Retinal pigment epithelial cell (primary cell): ENCODE measurements at places on chromosomes 7 and 10.

DNA sequence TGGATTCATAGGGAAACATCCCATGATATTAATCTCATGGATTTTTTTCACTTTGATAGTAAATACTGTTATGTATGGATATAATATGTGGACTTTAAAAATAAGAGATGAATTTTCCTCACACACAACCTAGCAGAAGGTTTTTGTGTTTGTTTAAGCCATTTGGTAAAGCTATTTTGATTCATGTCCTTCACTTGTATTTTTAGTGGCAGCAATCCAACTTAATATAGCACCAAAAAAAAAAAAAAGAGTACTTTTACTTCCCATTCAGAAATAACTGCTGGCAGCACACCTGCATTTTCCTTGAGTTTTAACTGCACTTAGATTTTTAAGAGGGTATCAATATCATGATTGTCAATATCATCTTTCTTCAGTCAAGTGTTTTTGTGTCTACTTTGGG is 60.0 kb downstream of the MCMBP start:
- no peak for DNase-seq

GRCh38 chr10:2210088-2210487 is 472.8 kb upstream of the ADARB2 start:
- no peak for DNase-seq

DNA sequence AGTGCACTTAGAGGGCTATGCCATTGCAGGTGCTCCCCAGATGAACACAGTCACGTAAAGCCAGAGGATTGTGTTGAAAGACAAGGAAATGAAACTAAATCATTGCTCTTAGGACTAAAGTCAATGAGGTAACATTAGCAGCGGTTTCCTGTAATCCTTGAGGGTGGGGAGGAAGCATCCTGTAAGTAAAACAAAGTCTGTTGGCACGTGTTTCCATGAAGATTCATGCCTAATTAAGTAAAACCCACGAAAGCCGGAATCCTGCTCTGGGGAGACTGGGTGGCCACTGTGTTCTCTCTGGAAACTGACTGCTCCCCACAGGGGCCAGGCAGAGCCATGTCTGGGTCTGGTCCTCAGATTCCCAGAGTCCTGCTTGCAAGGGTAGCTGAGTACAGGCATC is 18.3 kb downstream of the STEAP1B start:
- DNase-seq, result peak; percentile 4

DNA sequence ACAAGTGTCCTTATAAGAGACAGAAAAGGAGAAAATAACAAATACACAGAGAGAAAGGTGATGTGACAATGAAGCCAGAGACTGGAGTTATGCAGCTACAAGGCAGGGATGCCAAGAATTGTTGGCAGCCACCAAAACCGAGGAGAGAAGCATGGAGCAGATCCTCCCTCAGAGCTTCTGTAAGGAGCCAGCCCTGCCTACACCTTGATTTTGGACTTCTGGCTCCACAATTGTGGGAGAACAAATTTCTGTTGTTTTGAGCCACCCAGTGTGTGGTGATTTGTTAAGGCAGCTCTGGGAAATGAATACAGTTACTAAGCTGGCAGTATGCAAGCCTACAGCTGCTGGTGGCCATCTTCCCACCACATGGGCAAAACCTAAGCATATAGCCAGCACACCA is 163.6 kb downstream of the GRM8 start:
- DNase-seq, result no peak

DNA sequence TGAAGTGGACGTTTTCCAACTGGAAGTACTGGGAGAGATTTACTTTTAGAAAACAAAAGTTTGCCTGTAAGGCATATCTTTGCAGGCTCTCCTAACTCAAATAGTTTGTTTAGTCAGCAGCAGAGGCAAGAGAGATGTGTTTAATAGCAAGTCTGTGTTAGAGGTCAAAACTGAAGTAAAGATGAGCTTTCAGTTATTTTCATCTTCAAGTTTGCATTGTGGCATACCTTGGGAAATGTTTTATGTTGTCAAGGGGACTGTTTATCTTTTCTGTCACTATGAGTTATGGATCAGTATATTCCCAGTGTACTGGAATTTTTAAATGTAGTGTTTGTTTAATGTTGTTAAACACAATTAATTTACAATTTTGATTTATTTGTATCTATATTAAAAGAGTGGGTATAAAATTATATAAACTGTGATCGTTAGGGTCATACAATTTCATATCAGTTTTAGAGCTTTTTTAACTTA is 169.7 kb upstream of the PPP1R3A start:
- no peak for DNase-seq

DNA sequence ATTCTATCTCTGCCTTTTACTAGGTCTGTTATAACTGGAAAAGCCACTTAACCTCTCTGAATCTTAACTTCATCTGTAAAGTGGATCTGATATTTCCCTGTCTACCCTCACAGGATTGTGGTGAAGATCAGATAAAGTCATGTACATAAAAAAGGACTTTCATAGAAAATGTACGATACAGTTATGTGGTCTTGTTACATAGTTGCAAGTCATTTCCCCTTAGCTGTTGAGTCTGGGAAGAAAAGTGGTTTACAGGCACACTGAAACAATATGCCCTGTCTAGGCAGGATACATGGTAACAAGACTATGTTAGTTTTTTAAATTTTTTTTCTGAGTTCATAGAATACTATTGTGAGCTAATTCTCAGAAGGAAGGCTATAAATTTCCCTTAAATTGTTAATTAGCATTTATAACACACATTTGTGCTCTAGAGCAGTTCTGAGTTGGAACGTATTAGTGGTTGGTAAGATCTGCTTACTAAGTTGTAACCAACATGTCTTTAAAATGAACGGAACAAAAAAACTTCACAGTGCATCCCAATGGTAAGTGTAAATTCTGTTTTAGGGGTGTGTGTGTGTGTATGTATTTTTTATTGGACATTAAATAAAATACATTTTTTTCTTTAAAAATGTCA is 7.1 kb upstream of the GSTO1 start:
- DNase-seq, result no peak

DNA sequence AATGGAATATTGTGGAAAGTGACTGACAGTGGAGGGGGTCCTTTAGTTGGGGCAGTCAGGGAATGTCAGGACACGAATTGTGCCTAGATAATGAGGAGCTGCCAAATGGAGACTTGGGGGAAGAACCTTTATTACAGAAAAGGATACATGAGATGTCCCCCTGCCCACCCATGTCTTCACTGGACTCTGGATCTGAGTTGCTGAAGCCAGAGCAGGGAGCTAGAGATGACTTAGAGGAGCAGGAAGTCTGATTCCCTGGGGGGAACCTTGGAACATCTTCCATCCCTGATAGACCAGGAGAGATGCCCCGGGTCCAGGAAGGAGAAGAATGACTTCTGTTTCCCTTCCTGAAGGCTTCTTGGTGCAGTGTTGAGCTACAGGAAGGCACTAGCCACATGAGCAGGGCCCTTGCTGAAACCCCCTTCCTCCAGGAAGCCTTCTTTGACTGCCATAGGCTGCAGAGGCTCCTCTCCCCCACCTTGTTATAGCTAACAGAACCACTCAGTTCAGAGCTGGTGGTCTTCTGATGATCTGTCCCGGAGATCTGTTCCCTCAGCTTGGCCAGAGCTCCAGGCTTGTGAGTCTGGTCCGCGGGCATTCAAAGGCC is 747 bp upstream of the NEURL1 start:
- no peak for DNase-seq

DNA sequence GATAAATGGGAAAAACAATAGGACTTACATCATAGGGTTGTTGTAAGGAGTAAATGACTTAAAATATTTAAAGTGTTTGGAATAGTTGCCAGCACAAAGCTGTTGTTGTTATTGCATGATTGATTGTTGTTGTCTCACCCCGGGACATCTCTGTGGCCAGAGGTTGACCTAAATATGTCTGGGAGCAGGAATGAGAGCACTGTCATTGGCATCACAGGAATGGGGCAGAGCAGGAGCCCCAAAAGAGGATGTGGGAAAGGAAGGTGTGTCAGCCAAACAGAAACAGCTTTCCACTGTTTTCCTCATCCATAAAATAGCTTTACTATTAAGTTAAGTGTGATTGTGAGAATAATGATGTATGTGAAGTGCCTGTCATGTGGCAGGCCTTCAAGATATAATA is 121.6 kb downstream of the TMEM168 start:
- DNase-seq, result no peak

DNA sequence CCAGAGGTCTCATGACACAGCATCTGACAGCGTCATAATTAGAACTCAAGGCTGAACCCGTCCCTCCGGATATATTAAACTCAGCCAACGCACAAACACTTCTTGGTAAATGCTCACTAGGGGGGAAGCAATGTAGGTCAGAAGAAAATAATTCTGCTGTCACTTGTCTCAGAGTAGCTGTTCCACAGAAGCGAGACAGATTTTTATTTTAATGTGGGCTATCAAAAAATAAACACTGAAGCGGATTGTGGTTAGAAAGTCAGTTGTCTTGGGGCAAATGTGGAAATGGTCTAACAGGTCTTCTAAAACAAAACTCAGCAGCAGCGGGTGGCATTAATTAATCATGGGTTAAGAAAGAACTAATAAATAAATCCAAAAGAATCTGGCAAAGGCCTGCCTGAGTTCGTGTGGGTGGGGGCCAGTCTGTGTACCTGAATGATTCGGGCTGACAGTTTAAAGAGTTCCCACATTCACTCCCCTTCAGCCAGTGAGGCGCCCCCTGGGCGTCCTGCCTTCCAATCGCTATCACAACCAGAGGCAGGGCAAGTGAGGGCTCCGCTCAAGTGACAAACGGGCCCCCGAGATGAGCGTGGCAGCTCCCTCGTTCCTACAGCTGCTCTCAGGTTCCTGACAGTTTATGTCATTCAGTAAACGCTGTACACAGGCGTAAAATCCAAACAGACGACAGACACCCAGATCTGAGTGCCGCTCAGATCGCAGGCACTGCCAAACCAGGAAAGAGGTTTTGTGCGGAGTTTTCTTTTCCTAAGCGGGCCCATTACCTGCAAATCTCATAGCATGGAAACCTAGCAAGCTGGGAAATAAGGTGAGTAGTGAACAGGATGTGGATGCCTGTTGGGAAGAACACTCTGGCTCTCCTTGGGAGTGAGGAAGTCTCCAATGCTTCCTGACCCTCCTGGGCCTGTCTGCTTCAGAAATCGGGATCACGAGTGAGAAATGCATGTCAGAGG is 52.9 kb downstream of the NRAP start:
- DNase-seq, result no peak

GRCh38 chr10:110783509-110784107 is 88.1 kb upstream of the PDCD4 start:
- peak; percentile 23 for DNase-seq
